ENCODE measurements at places on chromosomes 11 and 22. TPM values are rescaled to one million over a fixed set of nuclear protein-coding genes. Genes with fewer than 3 reads are reported as not detected.

Gene KCTD14
- 0.34 TPM for total RNA-seq

DNA sequence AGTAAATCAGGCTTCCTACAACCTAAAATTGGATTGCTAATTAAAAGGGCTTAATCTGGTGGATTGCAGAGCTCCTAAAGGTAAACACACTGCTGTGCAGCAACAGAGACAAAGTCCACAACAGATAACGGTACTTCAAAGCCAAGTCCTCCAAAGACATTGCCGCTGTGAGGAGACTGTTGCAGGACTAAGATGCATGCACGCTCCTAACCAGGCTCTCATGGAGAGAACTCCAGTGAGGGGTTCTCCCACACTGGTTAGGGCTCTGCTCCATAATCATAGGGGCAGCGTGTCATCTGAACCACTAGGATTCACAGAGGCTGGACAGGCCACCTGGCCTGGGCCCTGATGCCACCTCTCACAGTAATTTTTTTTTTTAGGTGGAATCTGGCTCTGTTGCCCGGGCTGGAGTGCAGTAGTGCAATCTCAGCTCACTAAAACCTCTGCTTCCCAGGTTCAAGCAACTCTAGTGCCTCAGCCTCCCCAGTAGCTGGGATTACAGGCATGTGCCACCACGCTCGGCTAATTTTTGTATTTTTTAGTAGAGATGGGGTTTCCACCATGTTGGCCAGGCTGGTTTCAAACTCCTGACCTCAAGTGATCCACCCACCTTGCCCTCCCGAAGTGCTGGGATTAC, 56.9 kb upstream of the ARFGAP3 start:
- H3K36me3 ChIP-seq, result no peaks in the 10 kb centered on the region
- H3K4me1 ChIP-seq, result no peaks in the 10 kb centered on the region
- no peak for DNase-seq
- no peak overlapping the region for H3K4me3 ChIP-seq

Gene EHF
- total RNA-seq, result not detected

DNA sequence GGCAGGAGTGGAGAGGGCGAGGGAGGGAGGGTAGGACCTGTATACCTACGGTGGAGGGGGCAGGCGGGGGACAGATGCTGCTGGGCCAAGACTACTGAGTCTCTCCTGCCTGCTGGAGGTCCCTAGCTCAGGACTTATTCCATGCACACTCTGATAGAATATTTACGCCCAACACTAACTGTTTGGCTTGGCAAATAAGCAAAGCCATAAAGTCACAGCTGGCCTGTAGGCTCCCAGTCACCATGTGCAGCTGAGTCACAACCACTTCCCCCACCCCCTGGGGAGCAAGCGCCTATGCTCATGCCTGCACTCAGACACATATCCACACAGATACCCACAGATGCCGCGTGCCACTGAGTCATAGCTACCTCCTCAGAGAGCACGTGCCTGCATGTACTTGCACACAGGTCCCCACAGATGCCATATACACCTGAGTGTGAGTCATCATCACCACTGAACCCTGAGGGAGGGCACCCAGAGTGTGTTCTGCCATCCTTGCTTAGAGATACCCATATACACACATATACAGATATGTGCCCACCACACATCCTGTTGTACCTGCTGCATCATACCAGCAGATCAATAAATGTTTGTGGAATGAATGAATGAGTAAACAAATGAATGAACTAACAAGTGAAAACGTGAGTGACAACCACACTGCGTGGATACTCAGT, 95.8 kb downstream of the SWAP70 start:
- DNase-seq, result peak; percentile 92
- no peaks in the 10 kb centered on the region for H3K27me3 ChIP-seq
- peak overlapping the region; percentile 93 for H3K27ac ChIP-seq

- no peak for DNase-seq
- H3K27ac ChIP-seq, result no peak overlapping the region
- H3K36me3 ChIP-seq, result no peaks in the 10 kb centered on the region
- no peak overlapping the region for H3K4me3 ChIP-seq
- no peaks in the 10 kb centered on the region for H3K27me3 ChIP-seq
Measured at GRCh38 chr22:36862251-36863242, 1.7 kb downstream of the NCF4 start.

GRCh38 chr11:66467756-66468155, 1.1 kb downstream of the PELI3 start:
- no peak for DNase-seq
- H3K27me3 ChIP-seq, result no peaks in the 10 kb centered on the region
- peak overlapping the region; percentile 80 for H3K27ac ChIP-seq
- H3K36me3 ChIP-seq, result no peaks in the 10 kb centered on the region

DNA sequence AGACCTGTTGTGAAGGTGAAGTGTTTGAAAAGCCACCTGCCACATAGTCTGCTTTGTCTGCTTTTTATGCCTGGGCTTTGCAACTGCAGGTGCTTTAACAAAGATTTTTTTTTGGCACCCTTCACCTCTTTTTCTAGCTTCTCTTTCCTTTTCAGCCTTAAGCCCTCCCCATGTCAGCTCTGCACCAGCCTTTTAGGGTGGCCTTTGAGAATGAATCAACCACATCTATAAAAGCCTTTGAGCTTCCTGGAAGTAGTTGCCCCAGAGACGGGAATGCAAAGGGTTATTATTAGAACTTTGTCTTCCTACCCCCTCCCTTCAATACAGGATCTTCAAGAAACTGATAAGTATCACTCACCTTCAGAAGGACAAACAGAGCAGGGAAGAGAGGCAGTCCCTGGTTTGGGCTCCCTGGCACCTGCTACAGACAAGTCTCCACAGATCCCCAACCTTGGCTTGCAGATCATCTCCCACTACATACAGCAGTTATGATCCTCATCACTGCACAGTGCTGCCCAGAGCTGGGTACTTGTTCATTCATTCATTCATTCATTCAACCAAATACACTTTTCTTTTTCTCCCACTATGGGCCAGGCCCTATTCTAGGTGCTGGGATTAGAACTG, 8.0 kb downstream of the PVALB start:
- peaks cover 14% of the 10 kb centered on the region for H3K4me1 ChIP-seq
- no peak overlapping the region for H3K27ac ChIP-seq
- peaks cover 2% of the 10 kb centered on the region for H3K27me3 ChIP-seq
- no peak for DNase-seq
- H3K36me3 ChIP-seq, result no peaks in the 10 kb centered on the region

Gene CABP7
- total RNA-seq, result 0.14 TPM

Gene GSTT2
- total RNA-seq, result not detected

Gene ACTN3
- not detected for total RNA-seq

Gene MRGPRX4
- not detected for total RNA-seq

Gene RAB39A
- total RNA-seq, result not detected

DNA sequence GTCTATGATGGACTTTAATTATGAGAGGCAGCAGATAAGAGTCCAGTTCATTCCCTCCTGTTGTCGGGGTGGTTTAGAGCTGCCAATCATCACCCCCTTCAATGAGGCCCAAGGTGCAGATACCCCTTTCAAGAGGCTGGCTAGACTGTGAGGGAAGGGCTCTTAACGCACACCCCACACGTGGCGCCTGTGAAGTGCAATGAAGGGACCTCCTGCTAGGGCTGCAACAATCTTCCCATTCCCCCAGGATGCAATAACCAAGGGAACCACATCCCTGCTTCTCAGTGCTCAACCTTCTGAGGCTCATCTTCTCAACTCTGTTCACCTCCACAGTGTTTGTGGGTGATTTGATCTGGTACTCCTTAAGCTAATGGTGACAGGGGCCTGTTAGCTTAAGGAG, 19.0 kb downstream of the TENM4 start:
- no peak for DNase-seq
- no peak overlapping the region for H3K4me3 ChIP-seq
- H3K4me1 ChIP-seq, result no peaks in the 10 kb centered on the region
- H3K36me3 ChIP-seq, result no peaks in the 10 kb centered on the region

DNA sequence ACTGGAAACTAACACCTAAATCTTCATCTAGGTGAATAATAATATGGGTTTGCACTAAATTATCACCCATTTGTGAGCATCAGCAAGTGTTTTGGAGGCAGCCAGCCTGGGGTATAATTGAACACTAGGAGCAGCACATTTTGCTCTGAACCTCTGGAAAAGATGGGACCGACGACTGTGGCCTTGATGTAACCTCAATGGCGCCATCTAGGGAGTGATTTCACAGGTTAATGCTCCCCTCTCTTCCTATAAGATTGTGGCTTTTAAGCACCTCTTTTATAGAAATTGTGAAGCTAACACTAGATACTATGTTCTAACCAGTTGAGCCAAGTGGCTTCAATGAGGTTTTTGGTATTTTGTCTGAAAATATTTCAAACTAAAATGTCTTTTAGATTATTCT, 203.7 kb downstream of the NELL1 start:
- H3K4me1 ChIP-seq, result no peaks in the 10 kb centered on the region
- no peaks in the 10 kb centered on the region for H3K36me3 ChIP-seq
- H3K4me3 ChIP-seq, result no peak overlapping the region
- H3K27me3 ChIP-seq, result no peaks in the 10 kb centered on the region
- no peak overlapping the region for H3K27ac ChIP-seq

Gene RASGRP2
- total RNA-seq, result 18.8 TPM

DNA sequence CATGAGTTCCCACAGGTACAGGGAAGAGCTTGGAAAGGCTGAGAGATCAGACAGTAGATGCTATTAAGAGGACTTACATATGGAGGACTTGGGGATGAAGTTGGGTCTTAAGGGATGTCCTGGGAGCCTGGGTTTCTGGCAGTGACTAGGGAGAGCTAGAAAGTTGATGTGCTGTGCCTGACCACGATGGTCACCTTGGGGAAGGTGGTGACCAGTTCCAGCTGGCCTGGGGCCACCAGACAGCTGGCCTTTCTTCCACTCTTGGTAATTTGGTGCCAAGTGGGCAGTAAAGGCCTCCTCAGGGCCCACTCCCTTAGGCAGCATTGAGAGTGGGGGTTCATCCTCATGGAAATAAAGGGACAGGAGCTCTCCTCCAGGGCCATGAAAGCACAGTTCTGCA, 13.9 kb upstream of the CSF2RB start:
- DNase-seq, result no peak
- H3K4me1 ChIP-seq, result peaks cover 18% of the 10 kb centered on the region
- H3K27ac ChIP-seq, result no peak overlapping the region
- H3K36me3 ChIP-seq, result peaks cover 5% of the 10 kb centered on the region
- no peak overlapping the region for H3K4me3 ChIP-seq

DNA sequence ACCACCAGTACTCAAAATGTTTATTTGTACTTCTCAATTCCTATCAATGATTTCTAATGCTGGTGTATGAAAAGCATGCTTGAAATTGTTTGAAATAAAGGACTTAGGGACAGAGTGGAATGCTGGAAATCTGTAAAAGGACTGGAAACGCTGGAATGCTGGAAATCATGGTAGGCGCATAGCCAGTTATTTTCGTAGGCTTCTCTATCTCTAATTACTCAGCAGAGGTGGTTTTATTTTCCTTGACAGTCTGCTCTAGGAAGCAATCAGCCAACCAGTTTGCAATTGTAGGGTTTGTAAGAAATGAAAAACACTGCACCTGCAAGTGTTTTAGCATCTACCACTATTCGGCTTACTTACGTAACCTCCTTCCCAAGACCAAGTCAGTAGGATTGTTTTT, 788 bp downstream of the LIN7C start:
- peaks cover 42% of the 10 kb centered on the region for H3K4me1 ChIP-seq
- no peaks in the 10 kb centered on the region for H3K27me3 ChIP-seq
- DNase-seq, result no peak

DNA sequence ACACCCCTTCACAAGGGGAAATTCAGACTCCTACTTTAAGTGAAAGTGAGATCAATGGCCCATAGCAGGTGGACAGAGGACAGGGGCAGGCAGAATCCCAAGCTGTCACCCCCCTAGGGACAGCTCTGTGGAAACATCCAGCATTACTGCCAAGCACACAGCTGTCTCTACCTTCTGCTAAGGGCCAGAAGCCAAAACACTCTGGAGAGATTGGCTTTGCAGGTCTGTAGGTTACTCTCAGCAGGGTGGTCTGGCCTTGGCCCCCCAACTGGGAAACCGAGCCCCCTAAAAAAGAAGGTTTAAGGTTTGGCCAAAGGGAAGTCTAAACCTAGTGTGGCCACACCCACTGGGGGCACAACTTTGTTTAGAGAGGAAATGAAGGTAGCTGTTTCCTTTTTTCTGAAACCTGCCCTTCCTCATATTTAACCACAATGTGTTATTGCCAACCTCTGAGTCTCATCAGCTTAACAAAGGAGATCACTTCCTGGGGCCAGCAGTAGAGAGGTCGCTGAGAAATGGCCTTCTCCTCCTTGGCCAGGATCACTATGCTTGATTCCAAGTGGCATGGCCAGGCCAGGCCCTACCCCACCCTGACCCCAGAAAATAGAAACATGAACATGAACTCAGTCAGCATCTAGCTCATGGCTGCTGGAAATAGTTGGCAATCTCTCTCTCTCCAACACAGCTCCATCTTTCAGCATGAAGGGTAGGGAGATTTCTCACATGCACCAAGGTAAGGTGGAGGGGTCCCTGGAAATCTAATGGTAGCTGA, 25.9 kb upstream of the SCARF2 start:
- H3K27ac ChIP-seq, result peak overlapping the region; percentile 76
- peak; percentile 21 for DNase-seq
- H3K4me3 ChIP-seq, result peak overlapping the region; percentile 59
- peaks cover 57% of the 10 kb centered on the region for H3K4me1 ChIP-seq
- peaks cover 5% of the 10 kb centered on the region for H3K36me3 ChIP-seq

Gene OR5P2
- not detected for total RNA-seq

DNA sequence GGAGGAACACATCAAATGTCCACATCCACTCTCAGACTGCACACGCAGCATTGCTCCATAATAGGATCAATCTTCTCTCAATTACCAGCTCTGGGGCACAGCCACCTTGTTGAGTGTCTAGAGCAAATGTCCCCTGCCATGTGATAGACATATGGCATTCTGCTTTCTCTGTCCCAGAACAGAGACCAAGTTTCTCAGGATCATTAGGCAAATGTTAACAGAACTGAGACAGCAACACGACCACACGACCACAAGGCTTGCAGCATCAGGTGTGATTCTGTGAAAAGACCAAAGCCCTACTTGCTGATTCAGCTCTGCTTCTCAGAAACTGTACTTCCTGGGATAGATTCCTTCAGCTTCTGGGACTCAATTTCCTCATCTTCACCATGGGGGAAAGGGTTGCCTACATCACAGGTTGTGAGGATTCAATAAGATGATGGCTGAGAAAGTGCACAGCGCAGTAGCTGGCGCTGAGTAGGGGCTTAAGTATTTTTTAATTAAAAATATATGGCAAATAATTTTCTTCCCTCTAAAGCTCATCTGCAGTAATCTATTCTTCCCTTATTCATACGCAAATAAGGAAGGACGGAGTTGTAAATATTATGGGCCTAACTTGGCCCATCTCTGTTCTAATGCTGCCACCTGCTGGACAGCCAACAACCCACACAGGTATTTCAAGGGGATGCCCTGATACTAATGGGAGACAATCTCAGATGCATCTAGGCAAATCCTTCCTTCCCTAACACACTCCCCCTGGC, 54.3 kb upstream of the USP47 start:
- H3K4me1 ChIP-seq, result no peaks in the 10 kb centered on the region
- DNase-seq, result peak; percentile 67
- no peak overlapping the region for H3K4me3 ChIP-seq

- DNase-seq, result no peak
- no peaks in the 10 kb centered on the region for H3K4me1 ChIP-seq
- no peak overlapping the region for H3K4me3 ChIP-seq
Measured at GRCh38 chr11:87193756-87194470, 156.2 kb downstream of the TMEM135 start.
